ENCODE measurements at places on chromosomes 7 and 10. TPM values are rescaled to one million over a fixed set of nuclear protein-coding genes. Genes with fewer than 3 reads are reported as not detected.

The CPEB3 gene
- polyA plus RNA-seq: 3.0 TPM

- no peak for DNase-seq
Measured at GRCh38 chr10:93334901-93335327, 147.2 kb downstream of the MYOF start.

DNA sequence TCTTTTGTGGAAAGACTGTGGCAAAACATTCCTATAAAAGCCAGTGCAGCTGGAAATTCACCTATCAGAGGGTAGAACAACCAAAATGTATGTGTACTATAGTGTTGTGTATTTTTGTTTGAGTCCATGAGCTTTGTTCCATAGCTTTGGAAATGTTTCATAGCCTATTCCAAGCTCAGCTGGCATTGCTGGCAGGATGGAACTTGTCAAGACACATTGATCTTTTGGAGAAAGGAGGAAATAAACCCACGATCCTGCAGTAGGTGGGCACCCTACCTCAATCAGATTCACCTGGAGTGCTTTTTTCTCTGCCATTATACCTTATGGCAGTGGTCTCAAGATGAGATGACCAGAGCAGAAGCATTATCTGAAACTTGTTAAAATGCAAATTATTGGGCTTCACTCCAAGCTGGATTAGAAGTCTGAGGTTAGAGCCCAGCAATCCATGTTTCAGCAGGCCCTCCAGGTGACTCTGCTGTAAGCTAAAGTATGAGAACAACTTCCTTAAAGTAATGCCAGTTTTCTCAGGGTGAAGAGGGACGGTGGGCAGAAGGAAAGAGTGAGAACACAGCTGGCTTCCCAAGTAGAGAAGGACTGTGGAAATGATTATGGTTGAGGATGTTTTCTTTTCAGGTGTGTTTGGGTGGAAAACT lies 30.3 kb upstream of the CDK1 start:
- DNase-seq: no peak

GRCh38 chr7:139361523-139361922 lies 1.8 kb downstream of the LUC7L2 start:
- no peak for DNase-seq

GRCh38 chr10:74937266-74937856 lies 111.0 kb downstream of the KAT6B start:
- DNase-seq: no peak

The ENO4 gene
- polyA plus RNA-seq: 3.0 TPM

The WDR86 gene
- 39.1 TPM for polyA plus RNA-seq

DNA sequence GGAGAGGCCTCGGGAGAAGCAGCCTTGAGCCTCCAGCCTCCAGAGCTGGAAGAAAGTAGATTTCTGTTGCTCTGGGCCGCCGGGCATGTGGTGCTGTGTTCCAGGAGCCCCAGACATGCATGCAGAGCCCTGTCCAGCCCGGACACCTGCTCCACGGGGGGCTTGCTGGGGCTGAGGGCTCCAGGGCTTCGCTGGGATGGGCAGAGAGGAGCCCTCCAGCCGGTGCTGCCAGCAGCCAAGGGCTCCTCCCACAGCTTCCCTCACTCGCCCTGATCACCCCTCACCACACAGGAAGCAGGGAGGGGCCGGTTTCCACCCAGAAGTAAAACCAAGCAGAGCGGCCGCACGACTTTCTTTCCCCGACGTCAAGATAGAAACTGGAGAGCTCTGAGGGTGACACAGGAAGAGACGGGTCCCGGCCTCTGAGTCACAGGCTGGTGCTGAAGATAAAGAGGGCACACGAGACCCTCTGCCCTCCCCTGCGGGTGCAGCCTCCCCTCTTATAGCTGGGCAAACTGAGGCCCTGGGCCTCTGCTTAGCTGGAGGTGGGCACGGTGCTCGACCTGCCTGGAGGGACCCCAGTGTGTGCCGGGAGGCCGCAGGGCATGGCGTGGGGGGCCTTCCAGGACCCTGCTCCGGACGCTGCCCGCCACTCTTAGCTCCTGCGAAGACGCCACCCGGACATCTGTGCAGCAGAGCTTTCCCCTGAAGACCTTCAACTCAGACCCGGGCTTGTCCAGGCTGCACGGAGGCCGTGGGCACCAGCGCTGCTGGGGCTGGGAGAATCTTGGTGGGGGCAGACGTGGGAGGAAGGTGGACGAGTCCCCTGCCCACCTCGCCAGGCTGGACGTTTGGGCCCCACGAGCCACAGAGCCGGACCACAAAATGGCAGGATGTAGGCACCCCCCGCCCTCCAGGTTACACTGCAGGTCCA lies 31.1 kb downstream of the ADAP1 start:
- peak; percentile 48 for DNase-seq
